ENCODE measurements at places on chromosomes 7 and 10. TPM values are rescaled to one million over a fixed set of nuclear protein-coding genes. Genes with fewer than 3 reads are reported as not detected.

DNA sequence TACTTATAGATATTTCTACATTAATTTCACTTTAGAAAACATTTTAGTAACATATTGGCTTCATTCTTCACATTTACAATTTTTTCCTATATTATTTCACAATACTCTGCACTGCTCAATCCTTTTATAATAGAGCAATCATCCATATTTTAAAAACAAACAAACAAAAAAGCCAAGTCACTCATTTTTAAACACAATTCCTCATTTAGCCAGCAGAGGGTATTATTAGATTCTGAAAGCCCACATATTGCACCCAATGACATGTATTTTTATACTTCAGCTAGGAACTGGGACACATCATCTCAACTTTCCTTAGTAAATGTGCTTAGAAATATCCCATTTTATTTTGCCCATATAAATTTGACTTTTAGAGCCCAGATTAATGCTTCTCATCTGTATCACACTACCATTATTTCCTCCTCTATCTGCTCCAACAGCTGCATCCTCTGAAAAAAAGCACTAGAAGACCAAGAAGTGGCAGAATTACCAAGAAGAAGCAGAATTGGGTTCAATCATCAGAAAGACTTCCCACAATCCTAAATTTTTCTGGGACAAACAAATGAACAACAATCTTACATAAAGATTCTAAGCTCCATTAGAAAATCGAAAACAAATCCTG is 29.5 kb downstream of the CTNNA3 start:
- DNase-seq, result peak; percentile 43

DNA sequence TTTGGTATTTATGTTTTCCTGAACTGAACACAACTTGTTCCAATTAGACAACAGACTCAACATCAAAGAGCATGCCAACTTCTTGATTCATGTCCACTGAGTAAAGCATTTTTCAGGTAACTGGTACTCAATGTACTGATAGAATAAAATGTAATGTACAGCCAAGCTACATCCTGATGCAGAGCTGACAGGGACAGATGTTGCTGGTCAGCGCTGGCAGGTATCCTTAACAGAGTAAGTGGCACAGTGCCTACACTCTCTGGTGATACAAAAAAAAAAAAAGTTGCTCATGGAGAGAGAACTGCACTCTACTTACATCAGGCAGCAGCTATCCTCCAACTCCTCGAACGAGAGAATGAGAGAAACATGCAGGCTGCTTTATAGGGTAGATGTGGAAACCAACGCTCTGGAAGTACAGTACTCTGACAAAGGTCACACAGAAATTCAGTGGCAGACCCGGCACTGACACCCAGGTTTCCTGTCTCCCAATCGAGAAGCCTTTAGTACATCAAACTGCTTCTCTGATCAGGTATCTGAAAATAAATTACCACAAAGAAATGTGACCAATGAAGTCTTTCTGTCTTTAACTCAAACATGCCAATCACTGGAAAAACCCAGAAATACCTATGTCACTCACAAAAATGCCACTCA is 4.6 kb downstream of the ITGB1 start:
- DNase-seq, result no peak

DNA sequence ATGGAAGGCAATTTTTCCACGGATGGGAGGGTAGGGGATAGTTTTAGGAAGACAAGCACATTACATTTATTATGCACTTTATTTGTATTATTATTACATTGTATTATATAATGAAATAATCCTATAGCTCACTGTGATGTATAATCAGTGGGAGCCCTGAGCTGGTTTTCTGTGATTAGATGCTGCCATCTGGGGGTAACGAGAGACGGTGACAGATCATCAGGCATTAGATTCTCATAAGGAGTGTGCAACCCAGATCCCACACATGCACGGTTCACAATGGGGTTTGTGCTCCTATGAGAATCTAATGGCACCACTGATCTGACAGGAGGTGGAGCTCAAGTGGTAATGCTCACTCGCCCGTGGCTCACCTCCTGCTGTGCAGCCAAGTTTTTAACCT is 103.9 kb upstream of the STK17A start:
- DNase-seq, result no peak

- peak; percentile 73 for DNase-seq
These were observed 94.0 kb upstream of the ZMIZ1 start for GRCh38 chr10:78974617-78975317.

DNA sequence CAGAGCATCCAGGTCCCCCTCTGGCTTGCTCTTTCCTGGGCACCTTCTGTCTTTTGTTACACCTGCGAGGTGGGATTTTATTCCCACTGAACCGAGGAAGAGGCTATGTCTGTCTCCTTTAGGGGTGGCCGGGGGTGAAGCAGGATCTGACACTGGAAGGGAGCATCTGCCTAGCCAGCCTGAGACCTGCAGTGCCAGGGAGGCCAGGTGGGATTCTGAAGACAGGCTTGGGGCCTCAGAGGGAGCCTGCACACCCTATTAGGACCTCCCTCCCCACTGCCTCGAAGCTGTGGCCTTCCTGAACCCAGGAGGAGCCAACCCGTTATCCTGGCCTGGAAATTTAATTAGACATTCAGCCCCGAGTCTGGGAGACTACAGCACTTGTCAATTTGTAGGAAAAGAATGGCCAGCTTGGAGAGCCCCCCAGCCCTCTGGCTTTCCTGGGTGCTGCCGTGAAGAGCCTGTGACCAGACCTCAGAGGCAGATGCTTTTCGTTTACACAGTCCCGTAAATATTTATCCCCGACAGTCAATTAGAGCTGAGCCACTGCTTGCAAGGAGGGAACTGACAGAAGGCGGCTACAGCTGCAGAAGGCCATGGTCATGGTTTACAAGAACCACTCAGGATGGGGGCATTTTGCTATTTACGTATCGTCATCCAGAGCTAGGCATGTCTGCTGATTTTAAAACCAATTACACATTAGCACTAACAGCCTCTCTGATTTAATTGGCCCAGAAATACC is 19.7 kb downstream of the CHAT start:
- no peak for DNase-seq

DNA sequence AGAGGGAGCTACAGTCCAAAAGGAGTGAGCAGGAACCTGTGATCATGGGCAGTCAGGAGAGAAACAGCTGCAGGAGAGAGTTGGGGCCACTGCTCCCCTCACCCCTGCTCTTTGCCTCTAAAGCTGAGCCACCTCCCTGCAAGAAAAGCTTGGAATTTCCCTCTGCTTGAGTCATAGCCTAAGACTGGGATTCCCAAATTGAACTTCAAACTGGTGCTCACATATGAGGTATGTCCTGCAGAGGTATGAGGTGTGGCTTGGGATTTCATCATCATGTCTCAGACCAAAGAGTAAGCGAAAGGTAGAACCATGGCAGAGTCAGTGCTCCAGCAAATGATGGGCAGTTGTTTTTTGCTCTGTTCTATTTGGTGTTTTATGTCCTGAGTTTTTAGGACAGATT is 237.1 kb upstream of the NRP1 start:
- DNase-seq, result peak; percentile 63

GRCh38 chr10:76982671-76983070 is 654.9 kb downstream of the KCNMA1 start:
- no peak for DNase-seq

GRCh38 chr10:77522268-77522809 is 115.3 kb downstream of the KCNMA1 start:
- no peak for DNase-seq

GRCh38 chr10:124743191-124744101 is 732 bp downstream of the FAM53B start:
- peak; percentile 53 for DNase-seq

DNA sequence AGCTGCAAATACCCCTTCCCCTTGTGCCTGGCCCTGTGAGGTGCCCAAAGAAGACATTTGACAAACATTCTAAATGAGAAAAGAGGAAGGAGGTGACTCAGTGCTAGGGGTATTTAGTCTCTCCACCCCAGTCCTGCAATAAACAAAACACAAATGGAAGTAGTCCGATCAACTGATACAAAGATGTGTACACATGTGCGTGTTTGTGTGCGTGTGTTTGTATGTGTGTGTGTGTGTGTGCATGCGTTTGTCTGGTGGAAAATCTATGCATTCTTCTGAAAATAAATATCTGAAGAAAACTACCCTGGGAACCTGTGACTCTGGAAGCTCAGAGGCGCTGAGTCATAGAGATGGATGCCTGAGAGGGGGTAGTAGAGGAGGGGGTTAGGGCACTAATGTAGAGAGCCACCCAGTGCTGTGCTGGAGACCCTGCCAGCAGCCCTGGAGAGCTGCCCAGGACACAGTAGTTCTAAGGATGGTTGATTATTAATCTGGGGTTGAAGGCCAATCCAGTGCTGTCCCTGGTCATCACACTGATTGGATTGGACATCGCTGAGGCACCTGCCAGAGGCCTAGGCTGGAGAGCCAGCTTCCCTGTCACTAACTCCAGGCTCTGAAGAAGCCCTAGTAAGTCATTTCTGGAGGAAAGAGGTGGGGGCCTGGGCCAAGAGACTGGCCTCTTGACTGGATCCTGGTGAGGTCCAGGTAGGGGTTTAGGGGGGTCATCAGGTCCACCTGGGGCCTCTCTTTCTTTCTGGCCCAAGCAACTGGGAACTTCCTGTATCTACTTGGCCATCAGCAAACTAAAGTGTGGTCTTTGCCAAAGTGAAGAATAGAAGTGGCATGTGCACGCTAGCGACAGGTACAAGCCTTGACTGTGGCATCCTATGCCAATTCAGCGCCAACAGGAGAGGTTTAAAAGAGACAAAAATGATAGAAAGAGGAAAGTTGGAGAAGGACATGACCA is 18.5 kb downstream of the SFTPA1 start:
- DNase-seq, result no peak

- no peak for DNase-seq
These were observed 4.4 kb downstream of the BAG3 start for GRCh38 chr10:119655566-119656001.

DNA sequence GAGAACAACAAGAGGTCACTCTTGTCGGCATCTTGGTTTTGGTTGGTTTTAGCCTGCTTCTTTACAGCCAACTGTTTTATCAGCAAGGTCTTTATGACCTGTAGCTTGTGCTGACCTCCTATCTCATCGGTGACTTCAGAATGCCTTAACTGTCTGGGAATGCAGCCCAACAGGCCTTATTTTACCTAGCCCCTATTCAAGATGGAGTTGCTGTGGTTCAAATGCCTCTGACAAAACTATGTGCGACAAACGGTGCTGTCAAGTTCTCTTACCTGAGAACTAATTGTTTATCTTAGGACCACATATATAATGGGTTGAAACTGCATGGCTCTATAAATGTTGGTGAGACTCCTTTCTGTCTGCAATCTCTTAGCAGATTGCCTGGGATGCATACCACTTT is 35.9 kb upstream of the POT1 start:
- DNase-seq, result no peak

GRCh38 chr7:14720785-14721184 is 181.8 kb downstream of the DGKB start:
- no peak for DNase-seq

Gene ASZ1
- total RNA-seq, result not detected

- DNase-seq, result peak; percentile 49
These were observed 70.3 kb downstream of the MYL10 start for GRCh38 chr7:101558742-101559325.

GRCh38 chr7:7183838-7184463 is 1.6 kb downstream of the C1GALT1 start:
- DNase-seq, result no peak

- DNase-seq, result peak; percentile 26
These were observed 98.7 kb downstream of the HTR5A start for GRCh38 chr7:155168597-155169480.

DNA sequence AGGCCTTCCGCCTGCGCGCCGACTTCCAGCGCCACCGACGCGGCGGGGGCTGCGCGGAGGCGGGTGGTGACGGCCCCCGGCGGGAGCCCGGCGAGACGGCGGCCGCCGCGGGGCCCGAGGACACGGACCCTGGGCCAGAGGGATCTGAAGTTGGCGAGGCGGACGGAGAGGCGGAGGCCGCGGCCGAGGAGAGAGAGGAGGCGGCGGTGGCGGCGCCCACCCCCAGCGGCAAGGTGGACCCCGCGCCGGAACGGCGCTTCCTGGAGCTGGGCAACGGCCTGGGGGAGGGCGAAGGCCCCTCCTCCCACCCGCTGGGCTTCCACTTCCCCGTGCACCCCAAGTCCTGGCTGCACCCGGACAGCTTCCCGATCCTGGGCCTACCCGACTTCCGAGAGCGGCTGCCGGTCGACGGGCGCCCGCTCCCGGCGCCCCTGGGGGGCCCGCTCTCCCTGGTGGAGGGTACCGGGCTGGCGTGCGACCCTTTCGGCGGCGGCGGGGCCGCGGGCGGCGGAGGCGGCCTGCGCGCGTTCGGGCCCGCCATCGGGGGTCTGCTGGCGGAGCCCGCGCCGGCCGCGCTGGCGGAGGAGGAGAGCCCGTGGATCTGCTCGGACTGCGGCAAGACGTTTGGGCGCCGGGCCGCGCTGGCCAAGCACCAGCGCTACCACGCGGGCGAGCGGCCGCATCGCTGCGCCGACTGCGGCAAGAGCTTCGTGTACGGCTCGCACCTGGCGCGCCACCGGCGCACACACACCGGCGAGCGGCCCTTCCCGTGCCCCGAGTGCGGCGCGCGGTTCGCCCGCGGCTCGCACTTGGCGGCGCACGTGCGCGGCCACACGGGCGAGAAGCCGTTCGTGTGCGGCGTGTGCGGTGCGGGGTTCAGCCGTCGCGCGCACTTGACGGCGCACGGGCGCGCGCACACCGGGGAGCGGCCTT is 16.2 kb downstream of the ZNF316 start:
- DNase-seq, result no peak

GRCh38 chr7:95817866-95818640 is 45.7 kb downstream of the DYNC1I1 start:
- no peak for DNase-seq

GRCh38 chr10:126569513-126570244 is 100.8 kb downstream of the C10orf90 start:
- no peak for DNase-seq

Gene ABCA13
- total RNA-seq, result 0.09 TPM

Gene HTR7
- not detected for total RNA-seq

DNA sequence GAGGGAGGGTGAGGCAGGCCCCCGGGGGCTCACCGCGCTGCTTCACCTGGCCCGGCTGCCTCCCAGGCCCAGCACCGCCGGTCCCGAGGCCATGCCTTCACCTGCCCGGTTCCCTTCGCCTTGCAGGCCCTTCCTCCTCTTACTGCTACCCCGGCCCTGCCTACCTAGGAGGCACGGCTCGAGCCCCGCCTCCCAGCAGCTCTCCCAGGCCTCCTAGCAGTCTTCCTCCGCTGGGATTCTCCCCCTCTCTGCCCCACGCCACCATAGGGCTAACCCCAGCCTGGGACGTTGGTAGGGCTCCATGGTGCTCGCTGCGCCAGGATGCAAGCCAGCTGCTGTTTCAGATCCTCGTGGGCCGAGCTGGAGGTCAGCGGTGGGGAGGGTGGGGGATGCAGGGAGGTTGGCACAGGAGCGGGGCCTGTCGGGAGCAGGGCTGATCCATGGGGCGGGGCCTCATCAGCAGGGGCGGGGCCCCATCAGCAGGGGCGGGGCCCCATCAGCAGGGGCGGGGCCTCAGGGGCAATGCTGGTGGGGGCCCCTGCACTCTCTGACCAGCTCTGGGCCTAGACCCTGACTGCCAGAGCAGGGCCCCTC is 63.3 kb downstream of the RASGEF1A start:
- no peak for DNase-seq

Gene MBL2
- total RNA-seq, result 0.46 TPM

DNA sequence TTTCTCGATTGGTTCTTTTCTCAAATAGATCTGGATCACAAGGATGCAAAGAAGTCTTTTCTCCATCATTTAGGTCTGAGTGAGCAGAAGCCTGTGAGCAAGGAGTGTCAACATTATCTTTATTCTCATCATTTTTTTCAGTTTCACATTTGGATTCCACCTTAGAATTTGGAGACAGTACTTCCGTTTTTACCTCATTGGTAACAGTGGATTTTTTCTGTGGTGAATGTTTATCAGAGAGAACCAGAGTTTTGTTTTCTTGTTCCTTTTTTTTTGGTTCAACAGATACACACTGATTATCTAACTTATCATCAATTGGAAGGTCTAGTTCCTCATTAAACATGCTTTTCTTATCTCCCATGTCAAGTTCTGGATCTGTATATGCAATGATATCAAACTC is 151.3 kb downstream of the GALNT11 start:
- no peak for DNase-seq

Measured in Caco-2 (cell line).